Cortex of kidney (tissue), 1 donor: ENCODE measurements at places on chromosomes 6 and 20.

GRCh38 chr20:9789131-9789530, 49.7 kb downstream of the PAK5 start:
- DNase-seq: no peak

- DNase-seq: no peak
Measured at GRCh38 chr20:19855416-19855815, 97.4 kb downstream of the RIN2 start.

- DNase-seq: no peak
Measured at GRCh38 chr6:41379306-41379705, 43.9 kb downstream of the NCR2 start.

GRCh38 chr6:134145786-134146185, 93.4 kb upstream of the SLC2A12 start:
- DNase-seq: no peak

- no peak for DNase-seq
Measured at GRCh38 chr6:84072442-84072997, 38.9 kb downstream of the MRAP2 start.

GRCh38 chr6:7051780-7052442, 55.9 kb upstream of the RREB1 start:
- DNase-seq: no peak
